ENCODE measurements at places on chromosomes 16 and 17. TPM values are rescaled to one million over a fixed set of nuclear protein-coding genes. Genes with fewer than 3 reads are reported as not detected.

DNA sequence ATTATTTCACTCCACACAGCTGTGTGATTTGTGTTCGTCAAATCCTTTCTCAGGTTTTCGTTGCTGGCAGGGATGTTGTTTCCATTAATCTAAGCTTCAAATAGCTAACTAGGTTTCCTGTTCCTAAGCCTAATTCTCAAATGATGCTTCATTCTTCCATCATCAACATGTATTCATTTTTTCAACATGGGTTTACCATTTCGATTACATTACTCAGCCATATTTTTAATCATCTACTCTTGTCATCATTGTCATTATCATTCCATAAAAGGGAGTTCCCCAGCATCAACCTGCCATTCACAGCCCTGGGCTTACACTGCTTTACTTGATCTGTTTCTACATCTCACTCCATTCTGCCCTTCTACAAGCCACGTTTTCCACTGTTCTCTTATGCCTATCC, 33.3 kb upstream of the ANKFN1 start:
- no peaks in the 10 kb centered on the region for H3K27me3 ChIP-seq
- no peaks in the 10 kb centered on the region for H3K4me1 ChIP-seq
- DNase-seq, result no peak
- no peaks in the 10 kb centered on the region for H3K36me3 ChIP-seq

DNA sequence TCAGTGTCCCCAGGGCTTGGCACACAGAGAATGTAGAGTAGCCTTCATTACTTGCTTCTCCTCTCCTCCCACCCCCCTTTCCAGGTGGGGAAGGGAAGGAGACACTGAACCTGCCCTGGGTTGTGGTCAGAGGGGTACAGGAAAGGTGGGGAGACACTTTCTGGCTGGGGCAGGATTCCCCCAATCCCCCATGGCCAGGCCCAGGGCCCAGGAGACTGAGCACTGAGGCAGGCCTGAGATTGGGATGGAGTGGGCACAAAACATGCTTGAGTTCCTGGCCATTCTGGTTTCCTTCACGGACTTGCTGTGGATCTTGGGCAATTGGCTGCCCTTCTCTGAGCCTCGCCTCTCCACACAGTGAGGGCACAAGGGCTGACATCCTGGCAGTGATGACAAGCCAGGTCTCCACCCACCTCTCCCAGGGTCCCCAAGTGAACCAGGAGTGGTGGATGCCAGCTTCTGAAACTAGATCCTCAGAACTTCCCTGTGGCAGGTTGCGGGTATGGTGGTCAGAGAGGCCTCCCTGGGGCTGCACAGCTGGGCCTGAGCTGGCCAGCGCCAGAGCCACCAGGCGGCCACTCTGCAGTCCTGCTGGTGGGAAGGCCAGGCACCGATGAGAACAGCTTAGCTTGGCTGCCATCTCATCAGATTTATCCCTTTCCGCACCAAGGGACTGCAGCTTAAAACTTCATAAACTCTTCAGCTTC, 9.3 kb downstream of the ZNF629 start:
- H3K27me3 ChIP-seq, result no peaks in the 10 kb centered on the region
- H3K4me1 ChIP-seq, result no peaks in the 10 kb centered on the region
- H3K36me3 ChIP-seq, result peaks cover 42% of the 10 kb centered on the region
- DNase-seq, result peak; percentile 63

- H3K27me3 ChIP-seq, result no peaks in the 10 kb centered on the region
- H3K4me3 ChIP-seq, result no peak overlapping the region
- H3K27ac ChIP-seq, result no peak overlapping the region
- peaks cover 8% of the 10 kb centered on the region for H3K4me1 ChIP-seq
- no peak for DNase-seq
- H3K36me3 ChIP-seq, result no peaks in the 10 kb centered on the region
Measured at GRCh38 chr17:19399750-19400450, 11.1 kb upstream of the RNF112 start.

- H3K4me3 ChIP-seq, result no peak overlapping the region
- H3K27ac ChIP-seq, result no peak overlapping the region
- no peaks in the 10 kb centered on the region for H3K36me3 ChIP-seq
- no peaks in the 10 kb centered on the region for H3K27me3 ChIP-seq
Measured at GRCh38 chr17:30579610-30580315, 102.6 kb downstream of the GOSR1 start.

DNA sequence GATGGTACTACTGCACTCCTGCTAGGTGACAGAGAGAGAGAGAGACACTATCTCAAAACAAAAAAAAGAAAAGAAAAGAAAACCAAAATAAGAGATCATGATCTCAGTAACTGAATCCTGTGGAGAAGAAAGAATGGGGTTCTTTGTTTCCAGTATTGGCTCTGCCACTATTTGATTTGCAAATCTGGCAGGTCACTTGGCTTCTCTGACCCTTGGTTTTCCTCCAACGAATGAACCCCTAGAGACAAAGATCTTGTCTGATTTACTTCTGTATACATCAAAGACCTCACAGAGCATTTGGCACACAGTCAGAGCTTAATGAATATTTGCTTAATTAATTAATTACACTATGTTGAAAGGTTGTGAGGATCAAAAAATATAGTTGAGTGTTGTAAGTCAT, 47.9 kb upstream of the NLK start:
- H3K4me1 ChIP-seq, result peaks cover 10% of the 10 kb centered on the region
- no peak overlapping the region for H3K27ac ChIP-seq
- H3K36me3 ChIP-seq, result no peaks in the 10 kb centered on the region
- H3K27me3 ChIP-seq, result no peaks in the 10 kb centered on the region
- H3K4me3 ChIP-seq, result no peak overlapping the region

- H3K27me3 ChIP-seq, result no peaks in the 10 kb centered on the region
- peaks cover 7% of the 10 kb centered on the region for H3K4me1 ChIP-seq
- DNase-seq, result no peak
- no peaks in the 10 kb centered on the region for H3K36me3 ChIP-seq
- H3K27ac ChIP-seq, result no peak overlapping the region
- no peak overlapping the region for H3K4me3 ChIP-seq
Measured at GRCh38 chr16:24524855-24525677, 14.3 kb upstream of the RBBP6 start.

Gene RNF151
- total RNA-seq, result 0.44 TPM

Gene IL34
- 7.3 TPM for total RNA-seq

Gene VWA3A
- 0.29 TPM for total RNA-seq

Gene CCL3
- total RNA-seq, result not detected

DNA sequence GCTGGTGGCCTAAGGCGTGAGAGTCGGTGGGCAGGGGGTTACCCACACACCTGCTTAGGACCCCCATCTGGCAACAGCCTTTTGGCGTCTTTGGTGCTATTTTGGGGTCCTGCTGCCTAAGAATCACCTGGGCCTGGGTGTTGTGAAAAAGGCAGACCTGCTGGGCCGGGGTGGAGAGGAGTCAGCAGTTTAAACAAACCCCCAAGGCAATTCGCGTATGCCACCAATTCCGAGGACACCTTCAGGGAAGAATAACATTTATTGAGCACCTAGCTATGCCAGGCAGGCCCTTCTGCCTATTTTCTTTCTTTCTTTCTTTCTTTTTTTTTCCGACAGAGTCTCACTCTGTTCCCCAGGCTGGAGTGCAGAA, 53.9 kb upstream of the TOB1 start:
- H3K4me1 ChIP-seq, result peaks cover 4% of the 10 kb centered on the region
- DNase-seq, result no peak
- no peaks in the 10 kb centered on the region for H3K36me3 ChIP-seq

All from endodermal cell (in vitro differentiated cells).